ENCODE measurements at places on chromosomes 7 and 10.

- DNase-seq = no peak
Measured at GRCh38 chr7:16818732-16819131, 13.9 kb upstream of the AGR2 start.

GRCh38 chr10:97302088-97302791 is 9.8 kb upstream of the ARHGAP19 start:
- DNase-seq = no peak

DNA sequence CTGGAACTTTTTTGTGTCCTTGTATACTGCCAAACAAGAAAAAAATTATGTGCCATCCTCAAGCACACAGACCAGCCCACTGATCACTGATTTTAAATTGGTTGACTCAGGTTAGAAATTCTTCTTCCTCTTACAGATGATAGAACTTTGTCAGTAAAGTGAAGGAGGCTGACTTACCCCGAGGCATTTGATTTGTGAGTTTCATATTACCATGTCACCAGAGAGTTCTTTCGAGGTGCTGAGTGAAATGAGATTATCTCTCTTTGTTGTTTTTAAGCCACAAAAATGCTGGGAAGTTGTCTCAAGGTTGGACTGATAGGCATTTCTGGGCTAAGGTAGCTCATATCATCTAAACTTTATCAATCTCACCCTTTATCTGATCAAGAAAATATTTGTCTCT is 78.8 kb upstream of the FAM180A start:
- no peak for DNase-seq

- DNase-seq = no peak
Measured at GRCh38 chr7:123115331-123115730, 84.4 kb downstream of the SLC13A1 start.

DNA sequence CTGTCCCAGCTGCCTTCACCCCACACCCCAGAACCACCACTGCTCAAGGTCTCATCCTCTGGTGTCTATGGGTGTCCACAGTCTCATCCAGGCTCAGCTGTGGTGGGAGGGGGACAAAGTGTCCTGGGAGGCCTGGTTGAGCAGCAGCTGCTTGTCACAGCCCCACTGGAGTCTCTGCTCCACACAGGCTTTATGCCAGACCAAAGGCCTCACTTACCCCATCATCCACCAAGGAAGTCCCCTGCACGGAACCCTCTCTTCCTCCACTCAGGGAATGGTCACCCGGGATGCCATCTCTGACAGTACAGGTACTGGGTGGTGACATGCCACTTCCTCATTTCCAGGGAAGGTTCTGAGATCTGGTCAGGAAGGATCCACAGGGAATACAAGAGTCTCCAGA is 925.4 kb upstream of the ZNF722 start:
- DNase-seq = no peak

GRCh38 chr7:107660381-107661080 is at the start of gene SLC26A4:
Gene SLC26A4, plus strand, starts transcription at chr7:107660828. Its CDS starts 814 bp downstream, at chr7:107661642.
- no peak for DNase-seq

DNA sequence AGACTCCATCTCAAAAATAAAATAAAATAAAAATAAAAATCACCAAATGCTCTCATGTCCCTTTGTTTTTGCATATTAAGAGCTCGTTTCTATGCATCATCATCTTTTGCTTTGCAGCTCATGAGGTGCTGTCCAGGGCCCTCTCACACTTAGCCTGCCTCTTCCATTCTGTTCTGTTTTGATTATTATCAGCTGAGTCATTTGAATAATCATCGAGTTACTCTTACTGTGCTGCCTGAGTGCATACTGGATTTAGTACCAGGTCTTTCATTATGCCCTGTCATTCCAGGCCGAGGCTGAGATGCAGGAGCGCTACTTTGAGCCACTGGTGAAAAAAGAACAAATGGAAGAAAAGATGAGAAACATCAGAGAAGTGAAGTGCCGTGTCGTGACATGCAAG is 33.0 kb downstream of the UCMA start:
- no peak for DNase-seq

All from 8988T (cell line).